ENCODE measurements at places on chromosomes 7 and 10.

GRCh38 chr10:23359692-23360380 lies 15.2 kb upstream of the C10orf67 start:
- DNase-seq: no peak

GRCh38 chr10:11673346-11674280 lies 62.2 kb upstream of the USP6NL start:
- DNase-seq: peak; percentile 89

DNA sequence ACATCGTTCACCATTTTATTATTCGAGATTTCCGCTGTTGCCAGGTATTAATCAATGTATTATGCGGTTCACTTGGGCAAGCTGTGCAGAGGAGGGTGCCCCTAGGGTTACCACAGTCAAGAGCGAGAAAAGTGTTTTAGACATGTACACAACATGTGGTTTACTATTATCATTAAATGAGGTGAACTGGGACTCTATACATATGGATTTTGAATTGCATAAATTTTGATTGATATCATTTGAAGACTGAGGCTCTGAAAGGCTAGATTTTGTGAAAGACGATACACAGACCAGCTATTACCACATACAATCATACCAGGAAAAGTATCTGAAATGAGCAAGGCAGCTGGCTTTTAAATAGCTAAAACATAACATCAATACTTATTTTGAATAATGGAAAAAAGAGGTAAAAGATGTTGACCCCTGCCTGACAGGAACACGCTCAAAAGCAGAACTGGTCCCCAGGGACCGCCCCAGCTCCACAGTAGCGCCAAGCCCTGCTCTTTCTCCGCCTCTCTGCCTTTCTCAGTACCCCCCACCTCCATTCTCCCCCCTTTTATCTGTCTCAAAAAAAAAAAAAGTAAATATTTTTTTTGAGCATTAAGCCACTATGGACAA lies 413.4 kb upstream of the MKI67 start:
- no peak for DNase-seq

DNA sequence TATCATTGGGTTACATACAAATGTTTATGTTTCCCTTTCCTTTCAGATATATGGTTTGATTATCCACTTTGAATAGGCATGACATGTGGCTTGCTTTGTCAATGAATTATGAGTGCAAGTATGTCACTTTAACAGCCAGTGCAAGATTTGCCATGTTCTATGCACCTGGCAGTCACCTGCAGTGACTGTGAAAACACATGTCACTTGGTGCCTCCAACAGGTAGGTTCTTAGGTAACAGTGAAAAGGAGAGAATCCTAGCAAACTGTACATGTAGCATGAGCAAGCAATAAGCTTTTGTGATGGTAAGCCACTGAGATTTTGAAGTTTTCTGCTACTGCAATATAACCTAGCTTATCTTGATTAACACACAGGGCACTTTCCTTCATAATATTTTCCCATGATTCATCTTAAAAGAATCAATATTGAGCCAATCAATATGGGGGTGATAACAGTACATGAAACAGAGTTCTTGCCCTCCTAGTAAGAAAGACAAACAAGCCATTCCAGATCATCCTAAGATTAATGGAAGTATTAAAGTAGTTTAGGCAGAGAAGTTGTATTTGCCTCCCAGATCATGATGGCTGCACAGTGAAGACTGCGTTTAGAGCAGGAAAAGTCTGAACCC lies 7.9 kb upstream of the RALA start:
- DNase-seq: no peak

GRCh38 chr7:155215576-155216325 lies 81.9 kb upstream of the INSIG1 start:
- no peak for DNase-seq

- DNase-seq: no peak
Measured at GRCh38 chr10:108812296-108812695, 1111.0 kb downstream of the XPNPEP1 start.

DNA sequence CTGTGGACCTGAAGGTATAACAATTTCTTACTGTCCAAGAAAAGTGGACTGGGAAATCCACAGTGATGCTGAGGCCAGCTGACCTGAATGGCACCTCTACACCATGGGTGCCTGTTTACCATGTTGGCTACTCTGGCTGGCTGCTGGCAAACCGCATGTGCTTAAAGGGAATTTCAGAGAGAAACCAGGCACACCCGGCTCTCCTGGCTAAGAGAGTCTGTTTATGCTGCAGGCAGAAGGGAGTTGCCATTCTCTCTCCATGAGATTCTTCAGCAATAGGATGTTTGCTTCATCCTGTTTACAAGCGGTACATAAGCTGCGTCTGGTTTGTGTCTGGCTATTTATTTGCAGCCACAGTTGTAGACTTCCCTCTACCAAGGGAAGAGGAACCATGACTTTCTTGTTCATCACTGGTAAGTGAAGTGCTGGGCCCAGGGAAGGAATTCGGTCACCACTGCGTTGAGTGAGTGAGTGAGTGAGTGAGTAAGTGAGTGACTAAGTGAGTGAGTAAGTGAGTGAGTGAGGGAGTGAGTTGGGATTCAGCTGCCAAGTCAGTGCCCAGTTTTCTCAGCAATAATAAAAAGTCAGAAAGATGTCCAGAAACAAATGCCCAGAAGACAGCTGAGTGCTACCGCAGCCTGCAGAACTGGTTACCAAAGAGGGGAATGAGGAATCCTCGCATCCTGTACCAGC lies 90.4 kb downstream of the COBL start:
- DNase-seq: no peak

- DNase-seq: no peak
Measured at GRCh38 chr10:86186633-86187032, 180.0 kb downstream of the GRID1 start.

- peak; percentile 45 for DNase-seq
Measured at GRCh38 chr7:106345421-106346166, 60.8 kb upstream of the NAMPT start.

DNA sequence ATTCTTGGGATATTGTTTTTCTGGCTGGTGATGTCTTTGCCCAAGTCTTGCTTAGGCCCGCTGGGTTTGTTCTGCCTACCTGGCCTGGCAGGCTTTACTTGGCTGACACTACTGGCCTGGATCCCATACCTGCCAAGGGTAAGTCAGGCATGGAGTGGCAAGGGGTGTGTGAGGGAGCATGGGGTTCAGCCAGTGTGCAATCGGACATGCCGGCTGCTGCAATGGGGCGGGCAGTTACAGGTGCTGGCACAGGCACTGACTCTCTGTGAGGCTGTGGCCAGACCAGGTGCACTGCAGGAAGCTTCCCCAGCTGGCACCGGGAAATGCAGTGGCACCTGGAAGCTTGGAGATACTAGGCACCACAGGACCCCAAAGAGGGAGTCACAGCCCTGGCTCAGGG lies 168.4 kb downstream of the PON1 start:
- no peak for DNase-seq

DNA sequence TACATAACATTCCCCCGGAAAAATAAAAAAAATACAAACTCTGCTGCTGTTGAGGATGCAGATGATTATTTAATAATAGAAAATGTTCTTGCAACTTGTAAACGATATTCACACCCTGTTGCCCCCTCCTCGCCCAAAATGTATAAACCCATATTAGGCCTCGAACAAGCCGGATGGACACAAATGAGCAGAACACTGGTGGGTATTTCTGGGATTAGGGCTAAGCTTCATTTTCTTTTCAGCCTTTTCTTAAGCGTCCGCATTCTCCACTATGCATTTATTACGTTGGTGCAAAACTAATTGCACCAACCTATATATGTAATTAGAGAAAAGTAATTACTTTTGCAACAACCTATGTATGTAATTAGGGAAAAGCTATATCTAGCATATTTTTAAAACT lies 349 bp upstream of the GNG11 start:
- no peak for DNase-seq

DNA sequence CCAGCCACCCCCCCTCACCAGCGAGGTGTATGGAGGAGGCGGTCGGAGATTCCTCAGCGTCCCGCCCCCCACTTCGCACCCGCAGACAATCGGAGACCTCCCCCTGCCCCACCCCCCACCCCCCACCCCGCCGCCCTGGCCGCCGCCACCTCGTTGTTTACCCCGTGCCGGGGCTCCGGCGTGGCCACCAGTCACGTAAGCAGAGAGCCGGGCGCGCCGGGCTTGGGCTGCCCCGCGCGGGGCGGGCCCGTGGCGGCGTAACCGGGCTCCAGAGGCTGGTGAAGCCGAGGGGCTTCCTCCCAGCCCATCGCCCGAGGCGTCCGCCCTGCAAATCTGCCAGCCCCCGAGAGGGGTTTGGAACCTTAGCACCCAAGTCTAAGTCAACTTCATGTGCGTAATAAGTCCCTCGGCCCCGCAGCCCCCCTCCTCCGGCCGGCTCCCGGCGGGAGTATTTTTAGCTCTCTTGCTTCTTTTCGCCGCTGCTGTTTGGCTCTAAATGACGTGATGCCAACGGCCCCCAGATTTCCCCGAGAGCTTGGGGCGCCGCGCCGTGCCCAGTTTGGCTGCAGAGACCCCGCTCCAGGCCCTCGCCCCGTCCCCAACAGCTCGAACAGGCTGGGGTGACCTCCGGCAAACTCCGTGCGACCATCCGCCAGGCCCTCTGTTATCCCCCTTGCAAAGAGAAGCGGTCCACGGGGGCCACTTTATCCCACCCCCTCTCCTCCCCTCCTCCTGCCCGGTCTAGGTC lies 2.7 kb downstream of the MXI1 start:
- peak; percentile 31 for DNase-seq

GRCh38 chr10:78901694-78902093 lies 167.1 kb upstream of the ZMIZ1 start:
- DNase-seq: no peak

GRCh38 chr10:124268976-124269375 lies 149.7 kb downstream of the OAT start:
- no peak for DNase-seq
